ENCODE measurements at places on chromosomes 5 and 9.

DNA sequence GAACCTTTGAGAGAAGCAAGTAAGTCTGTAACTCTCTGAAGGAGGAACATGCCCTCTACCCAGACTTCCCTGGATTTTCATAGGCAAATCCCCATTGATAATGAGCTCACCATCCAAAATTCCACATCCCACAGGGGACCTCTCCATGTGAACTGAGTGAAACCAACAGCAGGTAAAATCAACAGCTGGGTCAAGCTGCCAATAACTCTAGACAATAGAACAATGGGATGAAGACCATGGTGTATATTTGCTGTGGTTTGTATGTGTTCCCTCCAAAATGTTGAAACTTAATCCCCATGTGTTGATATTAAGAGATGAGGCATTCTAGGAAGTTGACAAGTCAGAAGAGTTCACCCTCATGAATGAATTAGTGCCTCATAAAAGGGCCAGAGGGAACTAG is 110.2 kb upstream of the MYO10 start:
- DNase-seq = no peak

DNA sequence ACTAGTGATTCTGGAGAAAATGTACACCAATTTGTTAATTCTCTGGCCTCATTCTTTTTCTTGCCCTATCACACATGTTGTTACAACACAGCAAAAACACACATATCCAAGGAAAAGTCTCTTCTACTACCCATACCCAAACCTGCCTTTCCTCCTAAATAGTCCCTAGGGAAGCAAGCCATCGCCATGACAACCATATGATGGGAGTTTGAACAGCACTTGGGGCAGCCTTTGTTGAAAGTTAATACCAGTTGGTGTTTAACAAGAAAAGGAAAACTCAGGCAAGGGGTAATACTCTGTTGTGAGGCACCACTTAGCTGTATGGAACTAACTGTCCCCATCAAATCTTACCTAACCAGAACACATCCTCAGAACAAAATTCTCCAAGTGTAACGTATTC is 1.7 kb downstream of the TRPM3 start:
- no peak for DNase-seq

DNA sequence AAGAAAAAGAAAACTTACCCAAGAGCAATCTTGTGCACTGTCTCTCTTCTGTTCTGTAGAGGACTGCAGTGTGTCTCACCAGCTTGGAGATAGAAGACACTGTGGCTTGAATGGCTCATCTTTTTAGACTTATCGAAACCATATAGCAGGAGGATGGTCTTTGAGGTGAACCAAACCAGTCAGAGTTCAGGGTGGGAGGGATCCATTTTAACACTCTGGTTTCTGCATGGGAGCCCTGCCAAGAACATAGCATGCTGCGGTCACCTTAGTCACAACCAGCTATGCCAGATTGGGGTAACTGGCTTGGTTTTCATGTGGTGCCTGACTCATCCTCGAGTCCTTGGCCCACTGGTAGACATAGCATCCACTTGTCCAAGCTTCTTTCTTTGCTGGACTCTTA is 135.1 kb downstream of the PAPPA start:
- DNase-seq = no peak

DNA sequence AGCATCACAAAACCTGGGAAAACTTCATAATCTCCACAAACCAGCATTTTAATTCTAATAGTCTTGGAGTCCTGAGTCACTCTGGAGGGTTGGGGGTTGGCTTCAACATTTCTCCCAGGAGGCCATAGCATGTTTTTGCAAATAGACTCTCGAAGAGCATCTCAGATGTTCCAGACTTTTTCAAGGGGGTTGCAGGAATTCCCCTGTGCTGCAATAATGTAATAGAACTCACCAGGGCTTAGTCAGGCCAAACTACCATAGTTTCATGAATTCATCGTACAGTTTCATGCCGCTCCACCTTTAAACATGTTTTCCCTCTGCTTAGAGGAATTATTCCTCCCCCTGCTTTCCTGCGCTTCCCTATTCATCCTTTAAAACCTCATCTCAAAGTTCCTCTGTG is 499.5 kb upstream of the KLF4 start:
- no peak for DNase-seq

DNA sequence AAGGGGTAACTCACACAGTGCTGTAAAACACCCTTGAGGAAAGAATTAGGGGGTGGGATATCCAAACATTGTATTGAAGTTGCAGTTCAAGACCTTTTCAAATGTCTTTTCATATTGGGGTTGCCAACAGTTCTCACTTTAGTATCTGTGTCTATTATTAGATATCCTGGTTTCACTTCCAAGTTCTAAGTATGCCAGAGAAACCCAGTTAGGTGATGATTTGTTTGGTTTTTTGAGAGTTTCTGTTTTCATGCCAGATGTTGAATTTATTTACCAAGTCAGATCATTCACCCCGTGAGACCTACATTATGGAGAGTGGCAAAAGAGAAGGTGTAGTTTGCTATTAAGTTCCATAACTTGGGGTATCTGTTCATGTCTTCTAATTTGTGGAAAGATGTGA is 64.5 kb downstream of the C9orf152 start:
- DNase-seq = no peak

GRCh38 chr9:86714999-86715398 is 232.3 kb downstream of the GAS1 start:
- DNase-seq = no peak

GRCh38 chr5:76269259-76269931 is 133.7 kb upstream of the IQGAP2 start:
- no peak for DNase-seq

DNA sequence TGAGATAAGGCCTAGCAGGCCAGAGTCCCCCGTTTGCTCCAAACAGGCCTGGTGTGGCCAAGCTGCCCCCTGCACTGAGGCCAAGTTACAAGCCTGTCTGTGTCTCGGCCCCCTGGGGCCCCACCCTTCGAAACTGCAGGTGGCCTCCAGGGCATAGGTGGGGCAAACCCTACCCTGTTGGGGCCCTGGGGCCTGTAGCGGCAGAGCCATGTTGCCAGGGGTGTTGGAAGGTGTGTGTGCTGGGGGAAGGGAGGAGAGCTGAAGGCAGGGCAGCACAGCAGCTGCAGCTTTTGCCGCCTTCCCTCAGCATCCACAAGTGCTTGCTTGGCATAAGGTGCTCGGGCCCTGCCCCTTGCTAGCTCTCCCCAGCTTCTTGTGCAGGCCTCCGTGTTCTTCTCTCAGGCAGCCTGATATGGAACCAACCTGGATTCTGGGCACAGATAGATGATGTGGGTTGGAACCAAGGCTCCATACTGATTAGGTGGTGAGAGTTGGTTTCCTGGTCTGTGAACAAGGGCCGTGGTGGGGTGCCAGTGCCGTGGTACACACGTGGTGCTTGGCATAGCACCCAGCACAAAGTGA is 12.7 kb downstream of the IRF1 start:
- no peak for DNase-seq

DNA sequence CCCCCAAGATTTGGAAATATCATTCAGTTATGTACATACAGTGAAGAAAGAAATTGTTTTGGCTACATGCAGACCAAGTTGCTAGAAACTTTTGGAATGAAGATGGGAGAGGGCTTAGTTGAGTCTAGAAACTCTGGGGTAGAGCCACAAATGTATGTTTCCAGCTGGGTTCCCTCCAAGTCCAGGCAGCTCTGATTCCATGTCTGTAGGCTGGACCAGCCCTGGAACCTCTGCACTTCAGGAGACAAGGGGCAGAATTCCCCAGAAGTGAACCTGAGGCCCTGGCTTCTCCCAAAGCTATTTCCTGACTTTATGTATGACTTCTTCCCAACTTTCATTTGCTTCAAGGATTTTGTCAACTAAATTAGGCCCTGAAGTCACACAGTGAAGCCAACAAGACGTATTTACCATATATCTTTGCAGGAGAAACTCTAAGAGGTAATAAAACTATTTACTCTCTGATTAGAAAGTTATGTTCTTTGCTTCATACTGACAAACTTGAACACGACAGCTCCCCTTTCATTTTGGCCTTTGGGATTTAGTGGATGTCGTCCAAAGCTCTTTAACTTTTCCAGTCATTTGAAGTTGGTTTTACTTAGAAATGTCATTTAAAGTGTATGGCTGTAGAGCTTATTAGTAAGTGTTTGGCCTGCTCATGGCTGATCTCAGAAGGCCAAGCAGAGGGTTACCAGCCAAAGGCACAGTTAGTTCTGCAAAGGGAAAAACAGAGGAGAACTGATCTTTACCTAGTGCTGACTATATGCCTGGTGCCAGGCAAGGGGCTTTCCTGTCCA is 152.0 kb upstream of the SLC28A3 start:
- DNase-seq = no peak

DNA sequence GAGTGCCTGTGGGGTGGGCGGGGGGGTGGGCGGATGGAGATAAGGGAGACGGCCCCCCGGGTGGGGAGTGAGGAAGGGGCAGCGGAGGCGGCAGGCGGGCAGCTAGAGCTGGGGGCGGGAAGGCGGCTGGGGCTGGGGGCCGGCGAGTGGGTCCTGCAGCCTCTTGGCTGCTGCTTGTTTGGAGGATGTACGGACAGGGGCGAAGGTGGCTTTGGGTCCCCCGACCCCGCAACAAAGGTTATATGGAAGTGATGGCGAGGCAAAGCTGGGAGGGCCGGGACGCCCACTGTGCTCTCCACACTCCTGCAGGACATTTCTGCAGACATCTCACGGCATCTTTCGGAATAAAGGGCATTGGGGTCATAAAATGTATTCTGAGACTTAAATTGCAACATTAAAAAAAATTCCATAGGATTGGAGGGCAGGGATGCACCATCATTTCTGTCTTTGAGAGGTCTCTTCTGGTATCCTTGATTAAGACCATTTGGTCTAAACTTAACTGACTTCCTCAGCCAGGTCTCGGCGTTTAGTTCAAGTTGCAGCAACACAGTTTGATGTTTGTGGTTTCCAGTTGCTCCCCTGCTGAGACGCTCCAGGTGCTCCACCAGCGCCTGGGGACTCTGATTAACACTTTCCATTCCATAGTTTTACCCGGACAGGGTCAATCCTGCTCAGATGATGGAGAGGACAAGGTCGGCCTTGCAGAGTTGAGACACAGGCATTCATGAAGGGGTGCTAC is 101.6 kb upstream of the SSBP2 start:
- no peak for DNase-seq

GRCh38 chr9:70111641-70112236 is 68.1 kb downstream of the MAMDC2 start:
- no peak for DNase-seq

DNA sequence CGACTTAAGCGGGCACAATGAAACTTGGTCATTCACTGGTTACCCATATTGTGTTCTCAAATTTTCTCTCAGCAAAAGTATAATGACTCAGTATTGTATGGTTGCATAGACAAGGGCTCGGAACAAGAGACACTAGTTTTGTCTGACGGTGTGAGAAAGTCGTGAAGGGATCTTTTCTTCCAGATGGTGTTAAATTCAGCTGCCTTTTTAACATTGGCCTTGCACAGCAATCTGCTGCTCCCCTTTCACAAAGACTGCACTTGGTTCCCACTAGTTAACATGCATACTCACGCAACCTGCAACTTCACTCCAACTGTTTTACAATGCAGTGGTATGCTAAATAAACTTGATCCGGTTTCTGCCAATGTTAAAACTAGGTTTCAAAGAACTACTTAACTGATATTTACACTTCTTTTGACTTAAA is 219.2 kb downstream of the MEF2C start:
- no peak for DNase-seq

GRCh38 chr5:109721741-109722140 is 32.0 kb downstream of the MAN2A1 start:
- no peak for DNase-seq

- DNase-seq = no peak
These were observed 11.4 kb downstream of the PHF2 start for GRCh38 chr9:93587651-93588347.

GRCh38 chr5:57447658-57448057 is 35.0 kb downstream of the ACTBL2 start:
- DNase-seq = no peak
